ENCODE measurements at places on chromosomes 2 and 18.

DNA sequence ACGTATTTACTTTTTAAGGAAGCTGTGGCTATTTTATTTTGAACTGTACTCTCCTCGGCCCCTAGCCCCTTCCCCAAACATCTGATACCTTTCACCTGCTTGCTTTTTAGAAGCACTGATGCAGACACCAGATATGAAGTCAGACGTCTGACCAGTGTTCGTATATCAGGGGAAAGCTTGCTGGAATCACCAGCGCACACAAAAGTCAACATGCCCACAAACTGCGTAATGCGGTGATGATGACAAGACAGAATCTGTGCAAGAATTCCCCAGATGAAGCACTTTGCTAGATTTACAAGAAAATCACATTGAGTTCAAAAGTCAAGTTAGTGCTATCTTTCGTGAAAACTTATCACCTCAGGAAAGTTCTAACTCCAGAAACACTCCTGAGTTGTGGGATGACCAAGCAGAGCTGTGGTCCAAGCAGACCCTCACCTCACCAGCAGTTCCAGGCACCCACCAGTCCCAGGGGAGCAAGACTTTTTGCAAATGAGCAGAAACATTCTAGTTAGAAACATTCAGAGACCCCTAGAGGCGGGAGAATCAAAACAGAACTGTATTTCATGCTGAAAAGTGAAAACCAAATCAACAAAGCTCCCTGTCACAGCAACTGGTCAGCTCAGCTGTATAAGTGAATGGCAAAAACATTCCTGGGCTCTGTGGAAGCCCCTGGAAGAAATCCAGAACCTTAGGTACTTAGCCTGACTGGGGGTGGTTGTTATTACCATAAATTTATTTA lies 55.7 kb downstream of the INO80C start:
- DNase-seq, result no peak

DNA sequence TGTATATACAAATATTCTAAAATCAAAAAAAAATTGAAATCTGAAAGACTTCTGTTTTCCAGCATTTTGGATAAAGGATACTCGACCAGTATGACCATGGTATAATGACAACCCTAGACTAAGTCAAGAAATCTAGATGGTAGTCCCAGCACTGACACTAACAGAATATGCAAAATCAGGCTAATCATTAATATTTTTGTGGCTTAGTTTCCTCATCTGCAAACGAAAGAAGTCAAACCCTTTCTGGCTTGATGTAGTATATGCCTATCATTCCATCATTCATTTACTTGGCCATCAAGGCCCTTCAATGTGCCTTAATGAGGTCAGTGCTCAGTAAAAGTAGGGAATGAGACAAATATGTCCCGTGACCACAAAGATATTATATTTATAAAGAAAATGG lies 83.5 kb downstream of the NCKAP5 start:
- DNase-seq, result no peak

GRCh38 chr2:242031481-242032019 lies 162.0 kb downstream of the RTP5 start:
- peak; percentile 72 for DNase-seq

DNA sequence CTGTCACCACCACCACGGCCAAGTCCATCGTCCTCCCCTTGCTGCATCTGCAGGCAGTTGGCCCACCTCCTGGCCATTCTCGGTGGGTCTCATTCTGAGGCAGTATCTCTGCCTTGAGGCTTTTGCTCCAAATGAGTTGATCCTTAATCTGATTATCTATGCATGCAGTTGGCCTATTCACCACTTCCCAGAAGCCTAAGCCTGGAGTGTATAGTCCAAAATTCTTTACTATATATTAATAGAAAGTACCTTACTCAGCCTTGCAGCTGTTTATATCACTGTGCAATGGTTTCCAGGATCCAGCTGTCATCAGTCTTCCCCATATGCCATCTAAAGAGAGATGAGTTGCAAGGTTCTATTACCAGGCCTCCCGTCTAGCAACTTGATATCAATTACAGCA lies 292.4 kb downstream of the SS18 start:
- no peak for DNase-seq

- DNase-seq, result no peak
These were observed 14.0 kb downstream of the SFTPB start for GRCh38 chr2:85653996-85654395.

DNA sequence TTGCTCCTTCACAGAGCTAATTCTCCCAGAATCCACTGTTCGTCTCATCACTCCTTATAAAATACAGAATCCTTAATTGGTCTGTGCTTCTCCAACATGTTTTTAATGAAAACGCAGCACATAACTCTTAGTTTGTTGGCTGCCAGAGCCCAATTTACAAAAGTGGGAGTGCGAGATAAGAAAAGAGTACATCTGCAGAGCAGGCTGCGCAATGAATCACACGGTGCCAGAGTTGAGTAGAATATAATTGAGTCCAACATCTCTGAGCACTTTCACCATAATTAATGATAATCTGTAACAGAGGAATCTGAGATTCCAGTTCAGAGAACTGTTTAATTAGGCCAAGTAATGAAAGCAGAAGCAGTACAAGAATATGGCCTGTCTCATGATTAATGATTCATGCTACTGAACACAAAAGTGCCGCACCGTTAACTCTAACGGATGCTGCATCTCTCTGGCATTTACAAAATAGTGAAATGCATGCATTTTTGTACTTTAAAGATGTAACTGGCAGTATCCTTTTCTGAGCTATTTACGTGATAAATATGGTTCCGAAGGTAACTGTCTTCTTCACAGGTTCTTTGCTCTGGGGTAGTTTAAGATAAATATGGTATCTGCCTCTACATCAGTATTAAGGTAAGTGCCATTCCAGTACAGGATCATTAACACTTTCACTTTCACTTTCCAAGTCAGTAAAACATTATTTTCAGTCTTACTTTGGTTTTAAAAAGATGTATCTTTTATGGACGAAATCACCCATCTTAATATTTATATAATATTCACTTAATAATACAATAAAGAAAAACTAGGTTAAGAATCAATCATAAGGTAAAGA lies 785.6 kb downstream of the NR4A2 start:
- DNase-seq, result no peak

DNA sequence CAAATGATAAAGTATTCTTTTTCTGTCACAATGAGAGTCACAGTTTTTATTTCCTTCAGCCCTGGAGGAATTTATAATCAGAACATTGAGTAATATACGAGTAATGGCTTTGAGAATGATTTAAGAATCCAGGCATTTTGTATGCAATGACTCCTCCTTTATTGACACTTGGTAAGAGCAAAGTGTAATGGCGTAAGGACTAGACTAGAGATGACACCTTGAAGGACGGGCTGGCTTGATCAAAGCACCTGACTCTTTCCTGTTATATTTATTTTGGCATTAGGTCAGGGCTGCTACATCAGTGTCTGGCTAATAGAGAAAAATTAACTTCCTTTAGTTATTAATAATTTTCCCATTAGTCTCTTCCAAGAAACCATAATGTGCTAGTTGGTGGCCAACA lies 482.4 kb upstream of the GCFC2 start:
- DNase-seq, result no peak

Measured in activated CD4-positive, alpha-beta memory T cell treated with anti-CD3 and anti-CD28 coated beads, Interleukin-2, amount 10 ng/mL, durations not matched to agents 7 days and 5 days (primary cell).